ENCODE measurements at places on chromosomes 12 and 14. TPM values are rescaled to one million over a fixed set of nuclear protein-coding genes. Genes with fewer than 3 reads are reported as not detected.

DNA sequence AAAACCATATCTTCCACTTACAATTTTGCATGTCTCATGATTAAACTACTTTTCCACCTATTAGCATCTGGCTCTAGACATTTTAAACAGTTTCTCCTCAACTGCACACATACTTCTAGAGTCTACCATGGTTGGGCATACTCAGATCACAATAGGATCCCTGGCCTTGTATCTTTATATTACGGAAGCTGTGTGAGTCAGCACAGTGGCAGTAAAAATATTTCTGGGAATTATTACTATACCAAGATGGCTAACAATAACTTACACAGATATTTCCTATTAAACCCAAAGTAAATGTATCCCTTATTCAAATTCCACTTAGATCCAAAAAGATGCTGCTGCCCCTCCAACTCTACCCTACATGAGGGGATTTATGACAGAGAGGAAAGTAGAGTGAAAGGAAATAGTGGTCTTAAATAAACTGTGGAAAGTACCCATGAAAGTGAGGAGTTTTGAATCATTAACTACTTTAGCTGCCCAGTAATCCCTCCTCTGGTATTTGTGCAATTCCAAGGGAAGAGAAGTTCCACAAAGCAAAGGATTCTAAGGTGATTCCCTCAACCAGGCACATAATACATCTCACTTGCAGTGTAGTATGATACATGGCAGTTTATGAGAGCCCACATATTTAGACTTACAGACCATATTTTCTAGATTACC, 14.0 kb upstream of the CPSF6 start:
- no peak for DNase-seq

DNA sequence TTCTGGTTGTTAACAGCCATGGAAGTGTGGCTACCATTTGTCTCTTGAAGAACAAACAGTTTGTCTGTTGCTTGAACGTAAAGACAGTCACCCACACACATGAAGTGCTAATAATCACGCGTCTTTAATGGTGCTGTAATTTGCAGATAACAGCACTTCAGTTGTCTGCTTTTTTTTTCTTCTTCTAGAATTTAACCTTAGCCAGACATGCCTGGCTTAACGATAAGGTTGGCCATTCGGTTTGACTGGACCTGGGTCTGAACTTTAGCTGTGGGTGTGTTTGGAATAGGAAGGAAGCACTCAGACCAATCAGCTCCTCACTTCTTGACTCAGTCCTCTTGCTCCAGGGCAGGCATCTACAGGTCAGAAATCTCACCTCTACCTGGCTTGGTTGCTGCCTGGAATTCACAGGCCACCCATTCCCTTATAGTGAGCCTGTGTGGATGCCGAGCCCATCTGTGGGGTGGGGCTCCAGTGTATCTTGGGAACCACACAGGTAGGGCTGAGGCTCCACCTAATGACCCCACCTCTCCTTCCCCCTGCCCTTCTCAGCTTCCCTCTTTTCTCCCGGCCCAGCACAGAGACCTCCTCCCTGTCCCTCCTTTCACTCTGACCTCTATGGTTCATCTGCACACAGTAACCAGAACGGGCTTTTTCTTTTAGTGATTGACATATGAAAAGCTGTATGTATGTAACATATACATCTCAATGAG, 246.4 kb upstream of the PWP1 start:
- DNase-seq = no peak

Gene ESR2
- 98.7 TPM for total RNA-seq

Gene B4GALNT3
- not detected for total RNA-seq

DNA sequence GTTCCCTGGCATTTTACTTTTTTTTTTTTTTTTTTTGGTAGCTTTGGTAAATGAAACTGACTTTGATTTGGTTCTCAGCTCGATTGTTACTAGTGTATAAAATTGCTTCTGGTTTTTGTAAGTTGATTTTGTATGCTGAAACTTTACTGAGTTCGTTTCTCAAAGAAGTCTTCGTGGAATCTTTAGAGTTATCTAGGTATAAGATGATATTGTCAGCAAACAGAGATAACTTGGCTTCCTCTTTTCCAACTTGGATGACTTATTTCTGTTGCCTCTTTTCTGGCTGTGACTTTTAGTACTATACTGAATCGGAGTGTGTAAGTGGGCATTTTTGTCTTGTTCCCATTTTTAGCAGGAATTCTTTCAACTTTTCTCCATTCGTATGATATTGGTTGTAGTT, 28.1 kb downstream of the USP15 start:
- no peak for DNase-seq

DNA sequence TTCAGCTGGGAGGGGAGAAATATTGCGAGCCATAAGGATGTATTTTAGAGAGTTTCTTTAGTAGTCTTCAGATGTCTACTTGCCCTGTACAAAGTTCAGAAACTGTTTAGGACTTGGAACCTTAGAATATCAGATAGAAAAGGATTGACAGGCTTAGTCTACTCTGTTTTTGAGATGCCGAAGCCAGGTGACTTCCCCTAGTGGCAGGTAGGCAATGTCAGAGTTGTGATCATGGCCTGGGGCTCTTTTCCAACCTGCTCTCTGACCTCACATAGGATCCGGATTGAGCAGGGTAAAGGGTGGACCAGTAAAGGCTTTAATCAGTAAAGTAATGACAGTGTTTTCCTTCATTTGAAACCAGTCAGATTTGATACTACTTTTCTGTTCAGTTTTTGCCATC, 59.6 kb downstream of the PRKCH start:
- DNase-seq = no peak

Gene AICDA
- 0.94 TPM for total RNA-seq

Gene SMCO3
- total RNA-seq = not detected

DNA sequence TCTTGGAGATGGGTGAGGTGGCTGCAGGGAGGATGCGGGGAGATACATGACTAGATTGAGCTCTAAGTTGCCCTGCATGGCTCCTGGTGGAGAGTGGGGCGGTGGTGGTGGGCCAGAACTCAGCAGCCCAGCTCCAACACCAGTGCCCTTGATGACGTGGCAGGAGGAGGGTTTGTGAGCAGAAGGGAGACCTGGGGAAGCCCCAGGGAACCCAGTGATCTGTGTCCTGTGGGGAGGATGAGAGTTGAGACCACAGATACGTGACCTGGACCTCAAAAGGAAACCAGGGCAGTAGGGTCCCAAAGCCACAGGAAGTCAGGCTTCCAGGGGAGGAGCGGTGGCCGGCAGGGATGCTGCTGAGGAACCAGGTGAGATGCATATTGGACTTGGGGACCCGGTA, 989.1 kb upstream of the TMEM132C start:
- no peak for DNase-seq

Gene GALNT9
- total RNA-seq = 0.71 TPM

DNA sequence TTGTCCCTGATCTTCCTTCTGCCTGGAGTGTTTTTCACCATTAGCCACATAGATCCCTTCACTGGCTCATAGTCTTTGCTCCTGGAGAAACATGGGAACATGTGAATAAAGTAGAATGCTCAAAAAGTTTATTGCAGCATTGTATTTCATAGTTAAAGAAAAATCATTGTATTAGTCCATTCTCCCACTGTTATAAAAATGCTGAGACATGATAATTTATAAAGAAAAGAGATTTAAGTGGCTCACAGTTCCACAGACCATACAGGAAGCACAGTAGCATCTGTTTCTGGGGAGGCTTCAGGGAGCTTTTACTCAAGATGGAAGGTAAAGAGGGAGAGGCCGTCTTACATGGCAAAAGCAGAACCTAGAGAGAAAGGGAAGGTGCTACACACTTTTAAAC, 238.3 kb upstream of the OR4E1 start:
- DNase-seq = no peak

Gene NEUROD4
- total RNA-seq = not detected

DNA sequence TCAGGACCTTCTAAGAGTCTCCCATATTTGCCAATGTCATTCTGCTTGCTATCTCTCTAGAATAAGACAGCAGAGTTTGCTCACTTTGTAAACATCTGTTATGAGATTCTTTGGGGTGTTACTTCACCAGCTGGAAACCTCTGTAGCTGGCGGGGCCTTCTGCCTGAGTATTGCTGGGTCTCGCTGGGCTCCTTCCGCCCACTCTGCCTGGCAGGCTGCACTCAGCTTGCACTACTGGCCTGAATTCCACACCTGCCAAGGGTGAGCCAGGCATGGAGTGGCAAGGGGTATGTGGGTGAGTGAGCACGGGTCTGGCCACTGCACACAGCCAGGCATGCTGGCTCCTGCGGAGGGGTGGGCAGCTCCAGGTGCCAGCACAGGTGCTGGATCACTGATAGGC, 267.3 kb upstream of the PDE3A start:
- DNase-seq = no peak

DNA sequence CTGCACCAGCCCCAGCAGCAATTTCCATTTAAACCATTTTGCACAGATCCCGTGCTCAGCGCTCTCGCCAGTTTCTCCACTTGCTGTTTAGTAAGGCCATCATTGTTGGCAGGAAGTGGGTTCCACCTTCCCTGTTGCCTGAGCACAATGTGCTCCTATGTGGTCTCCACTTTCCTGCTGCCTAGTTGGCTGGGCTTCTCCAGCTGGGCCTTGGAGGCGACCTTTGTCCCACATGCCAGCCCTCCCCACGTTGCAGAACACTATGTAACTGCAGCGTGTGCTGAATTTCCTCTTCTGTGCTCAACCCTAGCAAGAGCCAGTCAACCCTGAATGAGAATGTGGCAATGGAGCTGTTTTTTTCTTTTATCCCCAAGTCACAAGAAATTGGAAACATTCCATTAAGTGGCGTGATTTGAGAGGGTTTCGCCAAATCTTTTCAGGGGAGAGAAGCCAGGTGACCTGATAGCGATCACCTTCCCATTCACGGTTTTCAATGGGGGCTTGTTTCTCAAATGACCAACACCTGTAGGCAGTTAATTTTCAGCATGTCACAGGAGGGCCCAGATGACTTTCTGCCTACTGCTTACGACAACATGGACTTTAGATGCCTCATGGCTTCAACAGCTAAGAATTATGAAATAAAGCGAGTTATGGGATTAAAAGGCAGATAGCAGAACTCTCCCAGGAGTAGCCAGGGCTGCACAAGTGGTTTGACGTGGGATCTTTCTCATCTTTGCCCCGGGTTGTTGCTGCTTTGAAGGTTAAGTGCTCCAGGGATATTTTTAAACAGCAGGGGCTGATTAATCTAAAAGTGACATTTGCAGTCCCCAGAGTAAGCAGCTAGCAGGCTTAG, at the start of gene ACACB:
TSS of gene ACACB (plus strand) at position 830 of the 853 bp plus-strand sequence. CDS start 22,819 bp downstream, outside the sequence.
- no peak for DNase-seq
